Daoy (cell line): ENCODE measurements at places on chromosomes 2 and 18. TPM values are rescaled to one million over a fixed set of nuclear protein-coding genes. Genes with fewer than 3 reads are reported as not detected.

DNA sequence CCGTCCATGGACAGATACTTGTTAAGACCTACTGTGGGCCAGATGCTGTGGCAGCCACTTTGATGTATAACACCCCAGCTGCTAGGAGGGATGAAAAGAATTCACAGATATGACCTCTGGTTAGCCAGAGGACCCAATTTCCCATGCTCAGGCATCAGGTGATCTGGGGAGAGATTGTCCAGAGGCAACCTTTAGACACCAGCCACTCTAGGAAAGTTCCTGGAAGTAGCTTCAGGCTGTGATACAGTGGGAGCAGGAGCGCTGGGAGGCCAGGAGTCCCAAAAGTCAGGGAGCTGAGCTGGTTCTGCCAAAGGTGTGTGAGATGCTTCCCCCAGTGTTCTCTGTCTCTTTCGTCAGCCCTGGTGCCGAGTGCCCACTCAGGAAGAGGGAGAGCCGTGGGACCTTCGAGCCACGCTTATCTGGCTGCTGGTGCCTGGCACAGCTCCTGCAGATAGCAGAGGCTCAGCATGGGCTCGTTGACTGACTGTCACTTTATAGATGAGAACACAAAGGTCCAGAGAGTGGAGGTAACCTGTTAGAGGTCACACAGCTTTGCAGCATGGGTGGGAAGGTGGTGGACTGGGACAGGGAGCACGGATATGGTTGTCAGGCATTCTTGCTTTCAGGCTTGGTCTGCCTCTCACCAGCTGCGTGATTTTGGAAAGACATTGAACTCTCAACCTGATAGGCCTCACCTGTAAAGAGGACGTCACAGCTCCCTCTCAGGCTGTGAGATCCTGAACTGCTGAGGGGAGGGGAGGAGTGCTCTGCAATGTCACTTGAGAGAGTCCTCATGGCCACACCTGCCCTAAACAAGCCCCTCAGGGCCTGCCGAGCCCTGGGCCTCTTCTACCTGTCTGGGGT is 7.8 kb upstream of the RALB start:
- DNase-seq = no peak

Gene HOXD13
- total RNA-seq = 20.7 and 21.5 TPM in 2 replicates

Gene ABHD1
- 1.7 TPM in 1 of 2 replicates, not detected in the other for total RNA-seq

Gene KCNF1
- total RNA-seq = not detected in 2 replicates

Gene MYL12A
- 161 and 207 TPM in 2 replicates for total RNA-seq

Gene ADGRF3
- 0.06 TPM in 1 of 2 replicates, not detected in the other for total RNA-seq

- DNase-seq = no peak
Observed at GRCh38 chr2:45684756-45685155, 33.3 kb downstream of the PRKCE start.

GRCh38 chr2:122514451-122514996 is 759.1 kb downstream of the TSN start:
- DNase-seq = peak; percentile 12

DNA sequence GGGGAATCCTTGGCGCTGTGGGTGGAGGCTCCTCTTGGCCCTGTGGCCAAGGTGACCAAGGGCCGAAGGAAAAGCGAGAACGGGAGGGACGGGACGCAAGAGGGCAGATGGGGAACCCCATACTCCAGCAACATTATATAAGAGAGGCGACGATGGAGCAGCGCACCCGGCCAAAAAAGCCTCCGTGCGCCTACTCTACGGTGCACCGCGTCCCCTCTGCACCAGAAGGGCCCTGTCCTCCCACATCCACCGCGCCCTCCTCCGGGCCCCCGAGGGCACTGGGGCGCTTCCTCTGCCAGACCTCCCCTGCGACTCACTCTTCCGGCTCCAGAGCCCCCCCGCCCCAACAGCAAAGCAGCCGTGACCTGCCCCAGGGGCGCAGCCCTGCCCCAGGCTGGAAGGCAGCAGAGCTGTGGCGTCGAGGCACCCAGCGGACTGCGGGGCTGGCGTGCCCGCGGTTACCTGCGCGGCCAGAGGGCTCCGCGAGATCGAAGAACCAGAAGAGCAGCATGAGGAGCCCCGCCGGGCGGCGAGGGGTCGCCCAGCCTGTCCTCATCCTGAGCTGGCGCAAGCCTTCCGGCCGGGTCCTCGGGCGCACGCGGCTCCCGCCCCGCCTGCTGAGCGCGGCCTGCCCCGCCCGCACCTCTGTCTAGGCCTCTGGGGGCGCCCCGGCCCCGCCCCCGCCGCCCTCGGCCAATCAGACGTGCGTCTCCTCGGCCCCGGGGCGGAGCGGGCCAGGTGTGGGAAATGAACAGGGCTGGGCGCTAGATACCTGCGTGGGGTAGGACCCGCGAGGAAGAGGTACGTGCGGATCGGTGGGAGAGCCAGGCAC is 106.3 kb upstream of the CD302 start:
- peak; percentile 83 for DNase-seq

GRCh38 chr2:108823286-108823685 is 36.7 kb downstream of the CCDC138 start:
- no peak for DNase-seq

Gene PMAIP1
- total RNA-seq = 47.8 and 57.9 TPM in 2 replicates

DNA sequence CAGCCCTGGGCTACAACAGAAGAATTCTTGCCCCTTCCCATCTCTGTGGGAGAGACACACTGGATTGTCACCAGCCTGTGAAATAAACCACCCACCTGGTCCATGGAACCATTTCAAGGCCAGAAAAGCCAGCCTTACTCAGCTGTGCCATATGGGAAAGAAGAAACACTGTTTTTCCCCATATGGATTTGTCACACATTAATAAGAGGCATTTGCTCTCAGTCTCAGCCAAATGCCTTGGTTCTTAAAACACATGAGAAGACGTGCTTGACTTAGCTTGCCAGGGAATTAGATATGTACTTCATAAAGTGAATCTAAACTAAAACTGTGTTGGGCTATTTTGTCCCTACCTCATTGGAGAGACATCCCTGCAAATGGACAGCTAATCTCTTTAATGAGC is 308.6 kb upstream of the TNP1 start:
- DNase-seq = no peak

Gene DYNC1I2
- total RNA-seq = 101 and 146 TPM in 2 replicates

DNA sequence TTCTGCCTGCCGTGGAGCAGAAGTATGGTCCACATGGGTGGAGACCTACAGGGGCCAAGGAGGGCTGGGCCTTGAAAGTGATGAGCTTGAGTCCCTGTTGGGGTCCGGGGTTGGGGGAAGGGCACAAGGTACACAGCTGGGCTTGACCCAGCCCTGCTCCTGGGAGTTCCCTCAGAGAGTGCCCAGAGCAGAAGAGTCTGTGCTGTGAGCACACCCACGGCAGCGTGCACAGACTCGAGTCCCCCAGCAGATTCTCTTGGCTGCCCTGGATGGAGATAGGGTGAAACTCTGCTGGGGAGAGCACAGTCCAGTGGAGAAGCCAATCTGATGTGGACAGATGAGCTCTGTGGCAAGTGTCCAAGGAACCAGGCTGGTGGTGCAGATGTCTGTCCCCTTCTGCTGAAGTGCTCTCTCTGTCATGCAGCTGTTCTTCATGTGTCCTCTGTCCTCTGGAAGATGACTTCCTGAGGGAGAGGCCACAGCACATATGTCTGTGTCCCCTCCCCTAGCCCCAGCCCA is 27.5 kb downstream of the INPP4A start:
- DNase-seq = no peak

- DNase-seq = peak; percentile 95
Observed at GRCh38 chr2:33210626-33211025, 263.9 kb downstream of the LTBP1 start.

DNA sequence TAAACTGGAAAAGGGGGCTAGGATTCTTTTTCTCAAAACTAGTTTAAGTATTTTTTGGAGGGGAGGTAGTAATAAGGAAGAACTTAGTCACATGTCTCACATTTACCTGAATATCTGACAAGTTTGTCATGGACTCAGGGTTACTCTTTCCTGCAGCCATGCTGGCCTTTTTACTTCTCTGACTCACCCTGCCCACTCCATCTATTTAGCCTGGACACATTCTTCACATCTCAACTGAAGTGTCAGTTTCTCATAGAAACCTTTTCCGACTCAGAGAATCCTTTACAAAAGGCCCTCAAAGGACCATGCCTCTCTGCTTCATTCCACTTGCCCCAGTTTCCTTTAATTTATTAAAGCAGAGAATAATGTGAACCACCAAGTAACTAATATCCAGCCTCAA is 42.6 kb downstream of the SCN7A start:
- no peak for DNase-seq

- DNase-seq = no peak
Observed at GRCh38 chr2:203897544-203897943, 30.0 kb downstream of the CTLA4 start.

Gene DNER
- 7.1 and 14.3 TPM in 2 replicates for total RNA-seq

DNA sequence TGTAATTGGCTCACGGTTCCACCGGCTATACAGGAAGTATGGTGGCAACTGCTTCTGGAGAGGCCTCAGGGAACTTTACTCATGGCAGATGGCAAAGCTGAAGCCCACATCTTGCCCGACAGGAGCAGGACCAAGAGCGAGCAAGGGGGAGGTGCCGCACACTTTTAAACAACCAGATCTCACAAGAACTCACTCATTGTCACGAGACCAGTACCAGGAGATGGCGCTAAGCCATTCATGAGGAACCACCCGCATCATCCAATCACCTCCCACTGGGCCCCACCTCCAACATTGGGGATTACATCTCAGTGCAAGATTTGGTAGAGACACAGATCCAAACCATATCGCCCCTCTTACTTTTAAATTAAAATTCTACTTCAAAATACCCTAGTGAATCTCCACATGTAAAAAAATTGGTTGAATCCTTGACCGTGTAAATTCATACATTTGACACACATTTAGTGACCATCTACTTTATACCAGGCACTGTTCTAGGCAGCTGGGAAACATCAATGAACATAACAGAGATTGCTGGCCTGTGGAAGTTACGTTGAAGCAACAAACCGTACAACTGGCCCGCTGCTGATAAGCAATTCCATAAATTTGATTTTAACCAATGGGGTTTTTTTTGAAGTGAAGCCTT is 87.6 kb downstream of the ALPK2 start:
- DNase-seq = peak; percentile 45

DNA sequence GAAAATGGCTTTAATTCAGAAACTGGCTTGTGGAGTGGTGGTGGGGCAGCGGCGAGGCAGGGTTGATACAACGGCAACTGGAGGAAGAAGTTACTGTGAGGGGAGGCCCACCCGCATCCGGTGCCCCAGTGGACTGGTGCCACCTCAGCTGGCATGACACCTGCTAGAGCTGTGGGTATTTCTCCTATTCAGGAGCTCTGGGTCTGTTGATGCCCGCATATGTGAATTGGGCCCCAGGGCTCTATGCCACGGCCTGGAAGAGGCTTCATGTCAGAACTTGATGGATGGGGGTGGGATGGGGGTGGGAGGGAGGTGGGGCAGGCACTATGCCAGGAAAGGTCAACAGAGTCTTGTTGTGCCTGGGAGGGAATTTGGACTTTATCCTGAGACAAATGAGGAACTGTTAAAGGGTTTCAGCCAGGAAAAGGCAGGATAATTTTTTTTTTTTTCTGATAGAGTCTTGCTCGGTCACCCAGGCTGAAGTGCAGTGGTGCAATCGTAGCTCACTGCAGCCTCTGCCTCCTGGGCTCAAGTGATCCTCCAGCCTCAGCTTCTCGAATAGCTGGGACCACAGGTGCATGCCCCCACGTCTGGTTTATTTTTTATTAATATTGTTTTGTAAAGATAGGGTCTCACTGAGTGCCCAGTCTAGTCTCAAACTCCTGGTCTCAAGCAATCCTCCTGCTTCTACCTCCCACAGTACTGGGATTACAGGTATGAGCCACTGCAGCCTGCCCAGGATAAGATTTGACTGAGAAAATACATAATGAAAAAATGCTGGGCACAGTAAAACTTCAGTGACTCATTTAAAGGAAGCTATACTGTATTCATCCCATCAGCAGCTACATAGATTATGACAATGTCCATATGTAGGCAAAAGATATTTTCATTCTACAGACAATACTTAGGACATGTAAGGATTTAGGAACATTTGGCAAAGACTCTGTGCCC is 52.6 kb downstream of the SH2D6 start:
- DNase-seq = no peak

- no peak for DNase-seq
Observed at GRCh38 chr2:237102428-237102827, 16.7 kb downstream of the COPS8 start.

Gene SERPINB4
- not detected in 2 replicates for total RNA-seq

Gene PDE11A
- total RNA-seq = 0.03 and 0.29 TPM in 2 replicates

DNA sequence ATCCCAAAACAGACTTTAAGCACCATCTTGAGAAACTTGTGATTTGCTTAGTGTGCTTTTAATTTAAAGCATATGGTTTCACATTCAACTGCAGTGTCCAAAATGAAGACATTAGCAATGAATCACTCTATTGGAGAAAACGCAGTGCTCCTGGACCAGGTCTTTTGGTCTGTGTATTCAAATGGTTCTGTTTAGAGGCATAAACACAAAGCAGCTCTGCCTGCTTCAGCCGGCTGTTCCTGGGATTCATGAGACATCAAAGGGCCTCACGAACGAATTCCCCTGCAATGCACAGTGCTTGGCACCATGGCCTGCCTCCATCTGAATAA is 117.1 kb upstream of the SP5 start:
- no peak for DNase-seq

Gene FBXO48
- total RNA-seq = 0.80 and 1.0 TPM in 2 replicates

Gene SMIM21
- total RNA-seq = not detected in 2 replicates

Gene IL36B
- total RNA-seq = not detected in 2 replicates

DNA sequence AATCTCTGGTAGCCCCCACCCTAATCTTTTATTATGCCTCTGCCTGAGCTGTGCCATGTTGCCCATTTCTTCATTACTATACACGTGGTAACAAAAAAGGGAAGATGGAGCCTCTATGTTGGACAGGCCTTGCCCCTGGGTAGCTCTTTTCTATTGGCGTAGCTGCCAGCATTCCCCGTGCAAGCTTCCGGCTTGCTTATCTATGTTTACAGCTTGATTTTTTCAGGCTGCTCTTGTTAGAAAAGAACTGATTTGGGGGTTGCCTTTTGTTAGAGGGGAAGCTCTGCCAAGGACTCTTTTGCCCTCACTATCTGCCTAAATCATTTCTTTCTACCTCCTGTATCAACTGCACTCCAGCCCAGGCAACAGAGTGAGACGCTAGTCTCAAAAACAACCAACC is 45.5 kb upstream of the ZSWIM2 start:
- no peak for DNase-seq

GRCh38 chr2:238227587-238228032 is 12.2 kb downstream of the HES6 start:
- DNase-seq = no peak

DNA sequence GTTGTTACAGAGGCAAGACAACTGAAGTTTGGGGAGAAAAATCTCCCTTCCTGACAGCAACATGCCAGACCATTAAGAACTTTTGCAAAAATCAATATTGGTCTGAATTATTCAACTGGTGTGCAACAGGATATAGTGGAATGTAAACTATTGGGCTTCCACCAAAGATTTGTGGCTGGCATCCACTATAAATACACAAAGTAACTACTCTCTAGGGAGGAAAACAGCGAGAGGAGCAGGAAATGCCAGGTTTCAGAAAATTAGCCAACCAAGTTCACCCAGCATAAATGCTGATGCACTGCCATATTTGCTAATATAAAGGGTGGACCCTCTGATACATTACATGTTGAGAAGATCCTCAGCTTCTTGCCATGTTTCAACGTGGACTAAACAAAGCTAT is 267.6 kb upstream of the LYPD1 start:
- peak; percentile 16 for DNase-seq

GRCh38 chr18:9616049-9616448 is 1.7 kb upstream of the PPP4R1 start:
- no peak for DNase-seq

Gene PARD3B
- total RNA-seq = 0.63 and 1.3 TPM in 2 replicates
